Prostate gland (tissue), 2 donors: ENCODE measurements at places on chromosomes 12 and 14. TPM values are rescaled to one million over a fixed set of nuclear protein-coding genes. Genes with fewer than 3 reads are reported as not detected.

GRCh38 chr12:89363084-89363483, 10.8 kb upstream of the DUSP6 start:
- H3K27me3 ChIP-seq, result no peaks in the 10 kb centered on the region
- no peaks in the 10 kb centered on the region for H3K4me1 ChIP-seq
- DNase-seq, result no peak
- H3K36me3 ChIP-seq, result peaks cover 5% of the 10 kb centered on the region

DNA sequence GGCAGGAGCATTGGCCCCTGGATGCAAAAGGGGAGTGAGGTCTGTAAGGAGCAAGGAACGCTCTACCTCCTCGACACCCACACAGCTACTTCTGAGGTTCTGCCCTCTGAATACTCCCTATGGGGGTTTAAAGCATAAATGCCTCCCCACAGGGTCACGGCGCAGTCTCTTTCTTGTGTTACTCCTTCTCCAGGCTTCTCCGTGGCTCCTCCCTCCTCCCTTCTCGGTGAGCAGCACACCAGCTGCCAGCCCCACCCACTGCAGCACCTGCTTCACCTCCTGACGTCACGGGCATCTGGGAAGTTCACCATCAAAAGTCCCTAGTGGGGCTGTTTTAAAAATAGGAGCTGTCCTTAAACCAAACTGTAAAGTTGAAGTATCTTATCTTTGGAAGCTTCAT, 67.3 kb downstream of the SPTB start:
- H3K36me3 ChIP-seq, result no peaks in the 10 kb centered on the region
- no peak overlapping the region for H3K4me3 ChIP-seq
- DNase-seq, result no peak

GRCh38 chr14:84025106-84026012, 1504.6 kb upstream of the FLRT2 start:
- no peaks in the 10 kb centered on the region for H3K27me3 ChIP-seq
- H3K4me3 ChIP-seq, result no peak overlapping the region
- H3K27ac ChIP-seq, result no peak overlapping the region
- no peaks in the 10 kb centered on the region for H3K36me3 ChIP-seq
- H3K4me1 ChIP-seq, result no peaks in the 10 kb centered on the region

- H3K4me1 ChIP-seq, result no peaks in the 10 kb centered on the region
- DNase-seq, result no peak
- peaks cover 19% of the 10 kb centered on the region for H3K27me3 ChIP-seq
These were observed 3.7 kb downstream of the PIANP start for GRCh38 chr12:6696690-6697583.

DNA sequence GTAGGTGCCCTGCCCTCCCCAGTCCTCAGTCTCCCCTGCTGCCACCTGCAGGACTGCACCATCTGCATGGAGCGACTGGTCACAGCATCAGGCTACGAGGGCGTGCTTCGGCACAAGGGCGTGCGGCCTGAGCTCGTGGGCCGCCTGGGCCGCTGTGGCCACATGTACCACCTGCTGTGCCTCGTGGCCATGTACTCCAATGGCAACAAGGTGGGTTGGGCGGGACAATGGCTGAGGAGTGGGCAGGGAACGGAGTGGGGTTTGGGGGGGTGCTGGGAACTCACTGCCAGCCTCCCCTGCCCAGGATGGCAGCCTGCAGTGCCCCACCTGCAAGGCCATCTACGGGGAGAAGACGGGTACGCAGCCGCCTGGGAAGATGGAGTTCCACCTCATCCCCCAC, 38.2 kb downstream of the DTX1 start:
- H3K27me3 ChIP-seq, result no peaks in the 10 kb centered on the region
- no peaks in the 10 kb centered on the region for H3K36me3 ChIP-seq
- no peak overlapping the region for H3K4me3 ChIP-seq
- H3K4me1 ChIP-seq, result no peaks in the 10 kb centered on the region
- no peak for DNase-seq

DNA sequence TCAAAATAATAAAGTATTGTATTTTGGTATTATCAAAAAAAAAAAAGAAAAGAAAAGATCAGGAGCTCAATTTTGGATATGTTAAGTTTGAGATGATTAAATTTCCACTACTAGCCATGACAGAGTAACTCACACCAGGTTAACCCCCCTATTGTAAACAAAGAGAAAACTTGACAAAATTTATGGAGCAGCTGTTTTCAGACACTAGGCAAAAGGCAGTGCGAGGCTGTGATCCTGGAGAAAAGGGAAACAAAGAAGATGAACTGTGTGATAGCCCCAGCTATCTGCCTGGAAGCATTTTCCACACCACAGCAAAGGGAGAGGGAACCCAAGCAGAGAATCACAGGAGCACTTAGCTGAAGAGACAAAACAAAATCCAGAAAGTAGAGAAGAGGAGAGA, 145.0 kb downstream of the KIF21A start:
- DNase-seq, result no peak
- no peaks in the 10 kb centered on the region for H3K27me3 ChIP-seq
- no peak overlapping the region for H3K4me3 ChIP-seq
- no peaks in the 10 kb centered on the region for H3K4me1 ChIP-seq
- no peaks in the 10 kb centered on the region for H3K36me3 ChIP-seq

DNA sequence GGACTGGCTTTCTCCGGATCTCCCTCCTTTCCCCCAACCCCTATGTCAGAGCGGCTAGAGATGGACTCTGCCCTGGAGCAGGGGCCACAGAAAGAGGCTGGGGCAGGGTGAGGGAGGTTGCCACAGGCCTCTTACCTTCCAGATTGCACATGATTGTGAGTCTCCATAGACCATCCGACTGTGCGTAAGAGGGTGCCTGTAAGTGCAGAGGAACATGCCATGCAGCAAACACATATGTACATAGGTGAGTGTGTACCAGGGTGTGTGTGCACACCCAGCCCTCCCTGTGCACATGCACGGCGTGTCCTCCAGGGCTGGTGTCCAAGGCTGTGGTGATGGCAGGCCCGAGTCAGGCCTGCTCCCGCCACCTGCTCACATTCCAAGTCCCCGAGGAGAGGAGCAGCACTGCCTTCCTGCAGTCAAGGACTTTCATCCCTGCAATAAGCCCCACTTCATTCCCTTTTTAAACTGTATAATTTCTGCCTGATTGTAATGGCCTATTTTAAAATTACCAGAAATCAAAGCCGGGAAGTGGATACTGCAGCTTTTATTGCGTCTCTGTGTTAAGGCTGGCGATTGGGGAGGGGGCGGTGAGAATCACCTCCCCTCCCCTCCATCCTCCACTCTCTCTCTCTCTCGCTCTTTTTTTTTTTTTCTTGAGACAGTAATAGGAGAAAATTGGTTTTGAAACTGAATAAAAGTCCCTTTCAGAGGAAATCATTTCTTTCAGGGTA, 28.5 kb downstream of the FAM222A start:
- no peaks in the 10 kb centered on the region for H3K36me3 ChIP-seq
- DNase-seq, result no peak
- no peak overlapping the region for H3K4me3 ChIP-seq
- H3K4me1 ChIP-seq, result no peaks in the 10 kb centered on the region
- H3K27ac ChIP-seq, result no peak overlapping the region

TOMM20L gene
- not detected for total RNA-seq

ZFYVE26 gene
- 12.2 TPM for total RNA-seq

CCDC198 gene
- not detected for total RNA-seq

SYT1 gene
- total RNA-seq, result 11.5 TPM

RNU4-1 gene
- total RNA-seq, result under 0.01 TPM
